ENCODE measurements at places on chromosomes 7 and 10.

GRCh38 chr7:142176901-142177300 lies 65.4 kb downstream of the MGAM2 start:
- DNase-seq, result no peak

GRCh38 chr10:88246675-88247074 lies 336.4 kb downstream of the RNLS start:
- no peak for DNase-seq

GRCh38 chr10:75111365-75111906 lies at the start of gene SAMD8:
SAMD8 (plus strand) TSS chr10:75111656; CDS start chr10:75150529, 38,873 bp downstream.
- DNase-seq, result peak; percentile 57

GRCh38 chr7:107850643-107851042 lies 40.3 kb upstream of the DLD start:
- DNase-seq, result no peak

DNA sequence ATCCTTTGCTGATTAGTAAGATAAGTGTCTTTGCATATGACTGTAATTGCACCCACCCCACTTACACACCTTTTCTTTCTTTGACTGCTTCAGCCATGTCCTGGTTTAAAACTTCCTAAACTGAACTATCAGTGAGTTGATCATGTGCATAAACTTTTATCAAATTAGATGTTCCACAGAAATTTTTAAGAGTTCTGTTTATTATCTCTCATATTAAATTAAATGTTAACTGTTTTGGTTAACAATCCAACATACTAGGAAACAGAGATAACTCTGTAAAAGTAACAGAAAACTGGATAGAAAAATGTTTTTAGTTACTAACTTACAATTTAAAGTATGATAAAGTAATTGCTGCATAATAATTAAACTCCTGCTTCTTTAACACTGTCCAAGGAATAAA lies 959.6 kb upstream of the LRRN3 start:
- DNase-seq, result no peak

All from cortex of kidney (tissue), 1 donor.